ENCODE measurements at places on chromosomes 2 and 18.

GRCh38 chr18:79528846-79529245 lies 133.1 kb downstream of the NFATC1 start:
- peak; percentile 82 for DNase-seq

DNA sequence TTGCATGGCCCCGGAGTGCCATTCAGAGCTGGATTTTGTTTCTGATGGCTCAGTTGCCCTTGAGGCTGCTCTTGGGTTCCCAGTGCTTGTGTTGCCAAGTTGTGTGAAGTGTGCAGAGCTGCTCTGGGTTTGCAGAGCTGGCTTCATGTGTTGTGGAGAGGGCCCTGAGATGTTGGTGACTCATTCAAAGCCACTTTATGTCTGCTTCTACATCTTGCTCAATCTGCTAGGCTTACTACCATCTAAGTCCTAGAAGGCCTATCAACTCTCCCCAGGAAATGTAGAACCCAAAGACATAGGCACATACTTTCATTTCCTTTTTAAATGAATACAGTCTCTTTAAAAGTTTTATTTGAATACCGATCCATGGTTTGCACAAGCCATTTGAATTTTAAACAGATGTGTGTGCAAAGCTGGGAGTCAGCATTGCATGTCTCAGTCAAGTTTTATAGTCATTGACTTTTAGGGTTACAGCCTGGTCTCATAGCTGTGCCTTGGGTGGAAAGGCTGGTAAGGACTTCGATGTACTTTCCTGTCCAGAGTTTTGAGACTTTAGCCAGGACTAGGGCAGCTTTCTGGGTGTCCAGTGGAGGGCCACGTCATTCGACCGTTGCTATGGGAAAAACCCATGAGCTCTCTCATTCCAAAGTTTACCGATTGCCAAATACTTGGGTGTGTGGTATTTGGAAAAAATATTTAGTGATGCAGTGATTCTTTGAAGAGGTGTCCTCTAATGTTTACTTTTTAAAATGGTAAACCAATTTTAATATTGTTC lies 105.0 kb downstream of the LTBP1 start:
- no peak for DNase-seq

GRCh38 chr2:133945089-133945488 lies 308.8 kb upstream of the MGAT5 start:
- no peak for DNase-seq

GRCh38 chr2:149877913-149878312 lies 290.3 kb upstream of the MMADHC start:
- no peak for DNase-seq

GRCh38 chr2:15797231-15797938 lies 143.0 kb upstream of the MYCN start:
- DNase-seq, result no peak

GRCh38 chr2:43117521-43118143 lies 108.8 kb downstream of the ZFP36L2 start:
- no peak for DNase-seq

DNA sequence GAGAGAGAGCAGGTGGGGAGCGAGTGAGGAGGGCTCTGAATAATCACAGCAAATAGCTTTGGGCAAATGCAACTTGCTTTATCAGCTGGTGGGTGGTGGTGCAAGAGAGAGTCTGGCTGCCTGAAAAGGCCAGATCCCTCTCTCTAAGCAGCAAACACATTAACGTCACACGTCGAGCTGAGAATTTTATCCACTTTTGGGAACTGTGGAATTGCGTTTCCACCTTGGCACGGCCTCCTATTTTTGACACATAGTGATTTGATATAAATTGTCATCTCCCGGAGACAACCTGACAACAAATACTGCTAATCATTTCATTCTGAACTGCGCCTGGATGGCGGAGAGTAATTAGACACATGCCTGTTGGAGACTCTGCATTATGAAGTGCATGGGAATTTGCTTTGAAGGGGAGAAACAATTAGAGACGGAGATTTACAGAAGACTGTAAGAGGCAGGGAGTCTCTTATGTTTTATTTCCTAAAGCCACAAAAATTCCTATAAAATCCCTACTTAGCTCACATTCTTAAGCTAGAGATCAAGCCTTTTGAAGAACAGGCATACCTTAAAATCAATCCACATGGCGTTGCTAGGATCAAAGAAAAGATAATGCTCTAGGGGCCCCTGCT lies 634.1 kb downstream of the TDRD15 start:
- no peak for DNase-seq

DNA sequence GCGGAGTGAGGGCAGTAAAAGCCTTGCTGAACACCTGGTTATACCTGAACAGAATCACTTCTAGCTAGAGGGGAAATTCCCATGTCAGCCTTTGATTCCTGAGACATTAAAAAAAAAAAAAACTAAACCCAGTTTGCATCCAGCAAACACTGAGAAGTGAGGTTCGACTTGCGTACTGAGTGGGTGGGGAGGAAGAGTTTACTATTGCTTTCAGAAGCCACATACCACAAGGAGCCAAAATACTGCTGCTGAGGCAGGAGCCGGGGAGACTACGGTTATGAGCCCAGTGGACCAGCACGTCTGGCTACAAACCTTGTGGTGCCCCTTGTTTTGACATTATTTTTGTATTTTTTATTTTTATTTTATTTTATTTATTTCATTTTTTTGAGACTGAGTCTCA lies 2.7 kb downstream of the COLEC11 start:
- DNase-seq, result peak; percentile 58

DNA sequence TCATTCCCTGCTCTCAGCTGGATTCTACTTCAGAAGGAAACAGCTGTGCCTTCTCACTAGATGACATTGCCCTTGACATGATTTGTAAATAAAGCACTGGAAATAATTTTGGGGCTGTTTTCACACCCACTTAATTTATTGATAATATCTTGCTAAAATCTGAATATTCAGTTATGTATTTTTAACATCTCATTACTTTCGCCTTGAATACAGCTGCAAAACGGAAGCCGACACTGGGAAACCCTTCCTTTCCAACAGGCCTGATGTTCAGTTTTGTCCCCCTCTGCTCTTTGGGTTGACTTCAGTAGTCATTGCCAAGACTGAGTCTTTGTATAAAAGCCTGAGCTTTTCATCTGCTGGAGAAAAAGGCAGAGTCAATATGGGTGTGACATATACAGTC lies 82.7 kb downstream of the DOCK10 start:
- no peak for DNase-seq

GRCh38 chr2:149075853-149076252 lies 37.4 kb downstream of the LYPD6B start:
- no peak for DNase-seq

DNA sequence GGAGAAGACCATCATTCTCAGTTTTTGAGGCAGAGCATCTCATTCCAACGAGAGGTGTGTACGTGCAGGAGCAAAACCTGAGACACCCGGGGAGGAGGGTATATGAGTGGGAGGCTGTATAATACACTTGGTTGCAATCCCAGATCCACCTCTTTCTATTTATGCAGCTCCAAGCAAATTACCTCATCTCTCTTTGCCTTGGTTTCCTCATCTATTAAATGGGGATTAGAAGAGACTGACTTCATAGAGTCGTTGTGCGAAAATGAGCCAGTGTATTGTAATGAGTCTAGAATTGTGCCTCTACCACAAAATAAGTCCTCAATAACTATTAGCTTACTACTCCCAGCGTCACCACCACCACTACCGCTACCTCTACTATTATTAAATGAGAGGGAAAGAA lies 40.1 kb downstream of the TGOLN2 start:
- DNase-seq, result no peak

DNA sequence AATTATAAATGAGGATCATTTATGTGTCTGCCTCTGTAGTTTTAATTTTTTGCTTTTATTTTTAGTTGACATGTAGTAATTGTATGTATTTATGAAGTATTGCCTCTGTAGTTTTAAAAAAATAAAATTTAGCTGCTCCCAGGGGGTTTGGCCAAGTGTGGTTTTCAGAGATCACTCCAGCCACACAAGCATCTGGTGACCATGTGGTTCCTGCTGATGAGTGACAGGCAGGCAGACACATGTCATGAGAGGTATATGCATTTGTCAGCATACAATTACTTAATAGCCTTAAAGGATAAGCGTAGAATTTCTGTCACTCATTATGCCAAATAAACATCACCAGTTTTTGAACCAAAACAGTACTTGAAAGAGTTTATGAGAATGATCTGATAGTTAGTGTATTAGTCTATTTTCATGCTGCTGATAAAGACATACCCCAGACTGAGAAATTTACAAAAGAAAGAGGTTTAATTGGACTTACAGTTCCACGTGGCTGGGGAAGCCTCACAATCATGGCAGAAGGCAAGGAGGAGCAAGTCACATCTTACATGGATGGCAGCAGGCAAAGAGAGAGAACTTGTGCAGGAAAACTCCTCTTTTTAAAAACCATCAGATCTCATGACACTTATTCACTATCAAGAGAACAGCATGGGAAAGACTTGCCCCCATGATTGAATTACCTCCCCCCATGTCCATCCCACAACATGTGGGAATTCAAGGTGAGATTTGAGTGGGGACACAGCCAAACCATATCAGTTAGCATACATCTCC lies 29.6 kb downstream of the MREG start:
- DNase-seq, result no peak

- no peak for DNase-seq
Measured at GRCh38 chr2:201784563-201784962, 3.8 kb upstream of the ALS2 start.

DNA sequence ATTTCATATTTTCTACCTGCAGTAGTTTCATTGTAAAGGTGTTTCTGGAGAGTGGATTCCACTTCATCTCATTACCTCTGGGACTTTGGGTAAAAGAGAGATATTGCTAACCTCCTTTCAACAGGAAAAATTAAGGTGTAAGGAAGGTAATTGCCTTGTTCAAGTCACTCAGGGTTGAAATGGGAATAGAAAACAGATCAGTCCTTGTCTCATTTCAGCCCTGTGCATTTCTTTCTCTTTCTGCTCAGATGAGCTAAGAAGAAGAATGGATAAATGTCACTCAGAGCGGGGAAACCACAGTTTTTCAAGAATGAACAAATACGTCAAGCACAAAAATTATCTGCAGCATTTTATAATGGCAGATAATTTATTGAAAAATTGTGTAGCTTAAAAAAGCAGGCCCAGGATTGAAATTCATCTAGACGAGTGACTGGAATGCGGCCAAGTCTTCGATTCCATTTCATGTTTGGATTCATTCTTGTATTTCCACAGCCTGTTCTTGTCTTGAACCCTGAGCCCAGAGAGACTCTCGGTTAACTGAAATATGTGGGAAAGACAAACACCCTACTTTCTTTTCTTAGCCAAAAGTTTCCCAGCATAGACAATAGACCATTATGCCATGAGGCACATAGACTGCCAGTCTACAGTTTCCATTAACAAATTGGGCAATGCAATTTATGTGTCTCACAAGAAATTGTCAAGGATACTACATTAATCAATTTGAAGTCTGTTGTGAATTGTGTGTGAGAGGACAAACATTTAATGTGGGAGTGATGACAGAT lies 107.9 kb downstream of the POLE4 start:
- no peak for DNase-seq

DNA sequence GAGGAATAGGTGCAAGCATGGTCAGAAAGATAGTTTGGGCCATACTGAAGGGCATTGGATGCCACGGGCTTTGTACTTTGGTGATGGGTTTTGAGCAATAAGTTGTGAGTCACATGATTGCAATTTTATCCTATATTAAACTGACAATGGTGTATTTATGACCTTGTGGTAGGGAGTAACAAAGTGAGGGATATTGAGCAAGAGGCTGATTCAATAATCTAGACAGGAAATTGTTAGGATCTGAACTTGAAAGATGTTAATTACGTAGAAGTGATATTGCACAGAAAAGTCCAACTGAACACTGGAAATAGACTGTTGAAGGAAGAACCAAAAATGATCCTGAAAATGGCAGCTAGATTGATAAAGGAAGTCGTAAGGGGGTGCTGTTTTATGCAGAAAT lies 46.6 kb upstream of the TCF4 start:
- DNase-seq, result no peak

- no peak for DNase-seq
Measured at GRCh38 chr2:160360089-160360757, 133.4 kb downstream of the RBMS1 start.

GRCh38 chr18:78596794-78597345 lies 382.7 kb upstream of the SALL3 start:
- no peak for DNase-seq

DNA sequence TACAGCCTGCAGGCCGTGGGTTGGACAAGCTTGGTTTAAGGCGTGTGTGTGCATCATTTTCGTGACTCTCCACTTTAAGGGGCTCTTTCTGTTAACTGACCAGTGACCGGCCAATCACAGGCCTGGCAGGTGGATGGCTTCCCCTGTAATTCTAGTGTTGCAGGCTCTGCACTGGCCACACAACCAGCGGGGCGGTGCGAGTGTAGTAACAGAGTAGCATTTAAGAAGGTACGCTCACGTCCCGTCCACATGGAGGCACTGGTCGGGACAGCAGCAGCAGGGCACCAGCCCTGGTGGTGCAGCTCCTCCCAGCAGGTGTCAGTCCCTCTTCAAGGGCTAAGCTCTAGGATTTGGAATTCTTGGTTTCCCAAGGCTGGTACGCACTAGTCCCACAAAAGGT lies 8.0 kb upstream of the ANO7 start:
- DNase-seq, result no peak

GRCh38 chr2:169448316-169448715 lies 31.0 kb upstream of the BBS5 start:
- no peak for DNase-seq

GRCh38 chr2:177891533-177891932 lies 181.0 kb downstream of the PDE11A start:
- DNase-seq, result no peak

GRCh38 chr2:78908973-78909372 lies 116.5 kb upstream of the REG3G start:
- no peak for DNase-seq

DNA sequence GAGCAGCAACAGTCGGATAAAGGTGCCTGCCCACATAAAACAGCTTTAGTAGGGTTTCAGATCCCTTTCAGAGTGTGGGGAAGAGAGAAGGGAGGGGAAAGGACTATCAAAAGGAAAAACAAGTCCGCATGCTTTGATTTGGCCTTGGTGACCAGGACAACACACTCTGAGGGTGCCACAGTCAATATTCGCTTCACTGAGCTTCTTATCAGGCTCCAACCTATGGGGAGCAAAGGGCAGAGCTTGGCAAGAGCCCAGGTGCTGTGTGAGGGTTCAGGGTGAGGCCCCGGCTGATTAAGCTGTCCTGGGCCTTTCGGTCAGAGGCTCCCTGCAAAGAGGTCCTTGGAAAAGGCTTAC lies 237.4 kb upstream of the SMAD2 start:
- no peak for DNase-seq

- DNase-seq, result no peak
Measured at GRCh38 chr2:212114489-212114888, 424.1 kb downstream of the ERBB4 start.

DNA sequence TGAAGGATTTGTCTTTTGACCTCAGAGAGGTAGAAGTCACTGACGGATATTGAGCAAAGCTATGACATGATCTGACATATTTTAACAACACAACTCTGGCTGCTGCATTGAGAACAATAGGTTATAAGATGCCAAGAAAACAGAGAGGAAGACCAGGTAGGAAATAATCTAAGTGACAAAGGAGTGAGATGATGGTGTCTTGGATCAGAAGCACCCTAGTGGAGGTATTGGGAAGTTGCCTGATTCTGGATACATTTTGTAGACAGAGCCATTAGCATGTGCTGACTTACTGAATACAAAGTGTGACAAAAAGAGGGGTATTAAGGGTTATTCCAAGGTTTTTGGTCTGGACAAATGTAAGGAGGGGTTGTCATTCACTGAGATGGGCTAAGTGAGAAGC lies 1438.1 kb downstream of the DPP10 start:
- no peak for DNase-seq

GRCh38 chr2:151241224-151241623 lies 20.4 kb downstream of the RBM43 start:
- no peak for DNase-seq

- DNase-seq, result no peak
Measured at GRCh38 chr2:239601201-239601851, 200.5 kb upstream of the HDAC4 start.
